ENCODE measurements at places on chromosomes 7 and 10. TPM values are rescaled to one million over a fixed set of nuclear protein-coding genes. Genes with fewer than 3 reads are reported as not detected.

Gene CXCL12
- total RNA-seq, result 169 TPM

Gene C7orf57
- total RNA-seq, result not detected

Gene SMKR1
- not detected for total RNA-seq

DNA sequence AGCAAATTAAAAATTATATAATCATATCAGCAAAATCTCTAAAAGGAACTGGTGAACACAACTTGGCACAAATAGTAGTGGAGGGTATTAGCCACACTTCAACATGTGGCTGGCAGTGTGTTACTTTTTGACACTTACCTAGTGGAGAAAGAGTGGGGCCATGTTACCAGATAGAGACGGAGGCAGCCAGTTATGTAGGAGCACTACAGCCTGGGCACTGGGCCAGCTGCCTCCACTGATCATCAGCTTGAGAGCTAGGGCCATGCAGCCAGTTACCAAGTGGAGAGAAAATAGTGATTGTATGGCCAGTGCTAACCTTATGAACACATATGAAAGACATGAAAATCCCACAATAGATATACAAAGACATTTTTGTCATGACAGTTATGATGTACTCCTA is 243.1 kb downstream of the CTNNA3 start:
- no peaks in the 10 kb centered on the region for H3K36me3 ChIP-seq
- H3K4me3 ChIP-seq, result no peak overlapping the region
- H3K27ac ChIP-seq, result no peak overlapping the region
- H3K27me3 ChIP-seq, result no peaks in the 10 kb centered on the region

GRCh38 chr7:42224391-42225003 is 12.5 kb downstream of the GLI3 start:
- peaks cover 3% of the 10 kb centered on the region for H3K36me3 ChIP-seq
- H3K4me1 ChIP-seq, result peaks cover 14% of the 10 kb centered on the region
- H3K27ac ChIP-seq, result no peak overlapping the region
- H3K4me3 ChIP-seq, result no peak overlapping the region

- no peaks in the 10 kb centered on the region for H3K27me3 ChIP-seq
- H3K4me1 ChIP-seq, result no peaks in the 10 kb centered on the region
- no peak overlapping the region for H3K4me3 ChIP-seq
- H3K27ac ChIP-seq, result no peak overlapping the region
Observed at GRCh38 chr7:44158096-44158872, 17.2 kb upstream of the MYL7 start.

DNA sequence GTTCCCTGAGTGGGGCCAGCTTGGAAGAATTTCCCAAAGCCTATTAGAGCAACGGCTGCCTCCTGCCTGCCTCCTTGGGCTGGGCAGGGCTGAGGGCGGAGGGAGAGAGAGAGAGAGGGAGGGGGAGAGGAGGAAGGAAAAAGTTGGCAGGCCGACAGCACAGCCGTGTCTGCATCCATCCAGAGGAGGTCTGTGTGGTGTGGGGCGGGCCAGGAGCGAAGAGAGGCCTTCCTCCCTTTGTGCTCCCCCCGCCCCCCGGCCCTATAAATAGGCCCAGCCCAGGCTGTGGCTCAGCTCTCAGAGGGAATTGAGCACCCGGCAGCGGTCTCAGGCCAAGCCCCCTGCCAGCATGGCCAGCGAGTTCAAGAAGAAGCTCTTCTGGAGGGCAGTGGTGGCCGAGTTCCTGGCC is at the start of gene AQP1:
TSS of gene AQP1 (plus strand) at position 293 of the 409 bp plus-strand sequence. CDS start at position 350, 57 bp downstream.
- H3K36me3 ChIP-seq, result no peaks in the 10 kb centered on the region
- peaks cover 60% of the 10 kb centered on the region for H3K4me1 ChIP-seq
- H3K27ac ChIP-seq, result peak within 1 kb of the TSS; percentile 90
- no peaks in the 10 kb centered on the region for H3K27me3 ChIP-seq
- peak; percentile 89 for DNase-seq

- H3K27me3 ChIP-seq, result no peaks in the 10 kb centered on the region
- H3K4me1 ChIP-seq, result peaks cover 13% of the 10 kb centered on the region
- H3K36me3 ChIP-seq, result no peaks in the 10 kb centered on the region
- H3K27ac ChIP-seq, result no peak overlapping the region
- no peak overlapping the region for H3K4me3 ChIP-seq
- DNase-seq, result no peak
Observed at GRCh38 chr7:77352665-77353406, 63.3 kb downstream of the GSAP start.

Data from thoracic aorta (tissue), 2 donors.